Stimulated activated CD8-positive, alpha-beta memory T cell treated with anti-CD3 and anti-CD28 coated beads, Interleukin-15, amount 100 ng/mL, for 4 hours (primary cell): ENCODE measurements at places on chromosomes 7 and 10.

DNA sequence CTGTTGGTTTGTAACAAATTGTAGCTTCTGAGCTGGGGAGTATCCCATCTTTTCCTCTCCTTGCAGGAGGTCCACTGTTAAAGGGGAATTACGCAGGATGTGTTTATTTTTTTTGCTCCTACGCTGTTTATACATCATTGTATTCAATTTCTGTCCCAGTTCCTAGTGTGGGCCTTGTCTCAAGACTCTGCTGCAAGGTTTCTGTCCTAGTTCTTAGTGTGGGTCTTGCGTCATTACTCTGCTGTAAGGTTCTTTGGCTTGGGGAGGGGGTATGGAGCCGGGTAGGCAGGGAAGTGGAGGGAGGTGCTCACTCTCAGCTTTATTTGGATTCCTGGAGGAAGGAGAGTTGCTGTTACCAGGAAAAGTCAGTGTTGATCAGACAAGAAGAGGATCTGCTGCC lies 64.0 kb upstream of the TRIM8 start:
- no peak for DNase-seq

GRCh38 chr7:67738958-67739357 lies 742.3 kb downstream of the TYW1 start:
- DNase-seq = no peak

DNA sequence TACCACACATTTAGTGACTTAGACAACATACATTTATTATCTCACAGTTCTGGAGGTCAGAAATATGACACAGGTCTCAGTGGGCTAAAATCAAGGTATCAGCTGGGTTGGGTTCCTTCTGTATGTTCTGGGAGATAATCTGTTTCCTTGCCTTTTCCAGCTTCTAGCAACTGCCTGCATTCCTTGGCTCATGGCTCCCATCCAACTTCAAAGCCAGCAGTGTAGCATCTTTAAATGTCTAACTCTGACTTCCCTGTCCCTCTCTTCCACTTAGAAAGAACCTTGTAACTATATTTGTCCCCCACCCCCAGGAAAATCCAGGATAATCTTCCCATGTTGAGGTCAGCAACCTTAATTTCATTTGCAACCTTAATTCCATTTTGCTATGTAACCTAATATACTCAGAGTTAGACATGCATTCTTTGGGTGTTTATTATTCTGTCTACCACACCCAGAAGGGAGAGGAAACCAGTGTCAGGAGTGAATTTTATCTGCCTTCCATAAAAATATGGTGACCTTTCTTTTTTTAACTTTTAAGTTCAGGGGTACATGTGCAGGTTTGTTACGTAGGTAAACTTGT lies 57.3 kb upstream of the SMIM30 start:
- no peak for DNase-seq

- no peak for DNase-seq
Measured at GRCh38 chr7:44279286-44279685, 46.1 kb downstream of the CAMK2B start.

- DNase-seq = no peak
Measured at GRCh38 chr7:18890134-18890533, 227.3 kb downstream of the TWIST1 start.

DNA sequence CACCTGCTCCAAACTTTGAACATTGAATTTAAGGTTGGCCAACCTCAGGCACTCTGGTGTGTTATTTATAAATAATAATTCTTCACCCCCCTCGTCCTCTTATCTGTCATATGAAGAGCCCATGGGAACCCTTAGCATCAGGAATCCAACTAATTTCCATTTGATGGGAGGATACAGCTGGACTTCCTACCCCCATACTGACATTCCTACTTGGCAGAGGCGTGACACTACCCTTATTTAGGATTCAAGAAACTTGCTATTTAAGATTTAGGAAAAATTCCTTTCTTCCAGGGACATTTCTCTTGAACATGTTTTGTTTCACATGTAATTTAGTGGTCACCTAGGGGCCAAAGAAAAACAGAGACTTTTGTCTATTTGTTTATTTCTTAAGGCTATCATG lies 171.9 kb upstream of the NRP1 start:
- no peak for DNase-seq
